Pons (tissue), 1 donor: ENCODE measurements at places on chromosomes 16 and 17.

DNA sequence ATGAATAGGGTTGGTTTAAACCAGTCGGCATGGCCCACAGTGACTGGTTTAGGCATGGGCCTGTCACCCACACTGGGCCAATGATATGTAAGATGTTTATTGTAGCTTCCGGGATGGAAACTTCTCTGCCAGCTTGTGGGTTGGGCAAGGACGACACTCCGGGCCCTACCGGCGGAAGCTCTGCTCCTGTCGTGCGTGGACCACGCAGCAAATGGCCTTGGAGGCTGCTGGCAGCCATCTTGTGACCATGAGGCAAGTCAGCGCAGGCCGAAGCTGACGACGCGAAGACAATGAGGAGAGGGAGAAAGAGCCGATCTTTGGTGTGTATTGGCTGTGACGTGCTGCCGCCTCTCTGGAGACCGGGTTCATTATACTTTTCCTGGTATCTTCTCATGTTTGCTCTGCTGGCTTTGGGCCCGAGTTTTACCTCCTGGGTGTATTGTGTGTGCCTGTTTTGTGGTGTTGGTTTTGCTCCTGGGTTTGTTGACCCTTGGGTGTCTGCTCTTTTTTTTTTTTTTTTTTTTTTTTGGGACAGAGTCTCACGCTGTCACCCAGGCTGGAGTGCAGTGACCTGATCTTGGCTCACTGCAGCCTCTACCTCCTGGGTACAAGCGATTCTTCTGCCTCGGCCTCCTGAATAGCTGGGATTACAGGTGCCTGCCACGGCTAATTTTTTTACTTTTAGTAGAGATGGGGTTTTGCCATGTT is 15.4 kb downstream of the SLC25A10 start:
- DNase-seq, result no peak

- DNase-seq, result no peak
These were observed 99.7 kb downstream of the CMIP start for GRCh38 chr16:81544261-81544660.

- DNase-seq, result no peak
These were observed 37.1 kb upstream of the ADCY7 start for GRCh38 chr16:50229149-50229726.

GRCh38 chr17:73430848-73431247 is 119.0 kb upstream of the CDC42EP4 start:
- no peak for DNase-seq

DNA sequence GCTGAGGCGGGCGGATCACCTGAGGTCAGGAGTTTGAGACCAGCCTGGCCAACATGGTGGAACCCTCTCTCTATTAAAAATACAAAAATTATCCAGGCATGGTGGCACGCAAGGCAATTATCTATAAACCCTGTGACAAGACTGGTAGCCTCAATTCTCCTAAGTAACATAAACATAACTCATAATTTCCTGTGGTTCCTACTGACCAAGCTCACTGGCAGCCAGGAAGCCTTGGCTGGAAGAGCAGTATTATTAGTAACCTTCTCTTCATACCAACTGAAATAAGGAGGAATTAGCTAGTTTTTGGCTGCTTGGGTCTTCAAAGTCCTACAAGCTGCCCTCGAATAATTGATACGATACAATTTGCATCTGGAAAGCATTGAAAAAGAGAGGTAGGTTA is 31.6 kb upstream of the LRRC37A3 start:
- DNase-seq, result no peak

DNA sequence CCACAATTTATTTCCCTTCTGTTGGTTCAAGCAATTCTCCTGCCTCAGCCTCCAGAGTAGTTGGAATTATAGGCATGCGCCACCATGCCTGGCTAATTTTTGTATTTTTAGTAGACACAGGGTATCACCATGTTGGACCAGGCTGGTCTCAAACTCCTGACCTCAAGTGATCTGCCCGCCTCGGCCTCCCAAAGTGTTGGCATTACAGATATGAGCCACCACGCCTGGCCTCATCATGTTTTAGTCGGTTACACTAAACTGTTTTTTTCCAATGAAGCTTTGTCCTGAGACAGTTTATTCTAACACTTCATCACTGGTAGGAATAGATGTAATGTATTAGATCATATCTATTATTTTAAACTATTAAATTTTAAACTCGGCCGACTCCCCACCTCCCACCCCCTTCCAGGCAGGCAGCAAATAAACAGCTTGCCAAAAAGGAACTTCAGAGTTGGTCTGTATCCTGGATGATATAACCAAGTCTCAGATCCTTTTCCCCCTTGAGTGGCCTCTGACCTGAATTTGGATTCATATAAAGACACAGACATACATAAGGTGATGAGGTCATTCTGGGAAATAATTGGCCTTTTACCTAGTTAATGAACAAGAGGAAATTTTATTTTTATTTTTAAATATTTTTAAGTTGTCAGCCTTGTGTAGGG is 18.4 kb upstream of the CORO6 start:
- DNase-seq, result no peak

GRCh38 chr16:87317750-87318644 is 805 bp upstream of the C16orf95 start:
- no peak for DNase-seq

- no peak for DNase-seq
These were observed 62.6 kb downstream of the AMFR start for GRCh38 chr16:56362706-56363105.

- DNase-seq, result no peak
These were observed 5.2 kb downstream of the HSD17B2 start for GRCh38 chr16:82040296-82040695.

DNA sequence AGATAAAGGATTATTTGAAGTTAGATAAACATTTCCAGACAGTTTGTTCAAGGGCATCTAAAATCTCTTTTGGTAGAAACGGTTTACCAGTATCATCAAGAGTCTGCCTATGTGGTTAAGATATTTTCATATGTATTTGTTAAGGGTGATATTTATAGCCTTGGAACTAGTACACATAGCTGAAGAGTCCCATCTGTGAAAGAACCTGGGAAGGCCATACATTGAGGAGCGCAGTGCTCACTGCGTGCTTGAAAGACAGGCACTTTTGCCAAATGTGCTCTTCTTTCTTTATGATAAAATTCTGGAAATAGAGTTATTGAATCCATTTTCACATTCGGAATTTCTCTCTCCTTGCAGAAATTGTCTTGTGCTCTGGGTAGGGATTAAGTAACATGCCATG is 7.7 kb downstream of the IGSF6 start:
- DNase-seq, result no peak

GRCh38 chr16:1820096-1820945 is 6.3 kb downstream of the HAGH start:
- DNase-seq, result no peak

DNA sequence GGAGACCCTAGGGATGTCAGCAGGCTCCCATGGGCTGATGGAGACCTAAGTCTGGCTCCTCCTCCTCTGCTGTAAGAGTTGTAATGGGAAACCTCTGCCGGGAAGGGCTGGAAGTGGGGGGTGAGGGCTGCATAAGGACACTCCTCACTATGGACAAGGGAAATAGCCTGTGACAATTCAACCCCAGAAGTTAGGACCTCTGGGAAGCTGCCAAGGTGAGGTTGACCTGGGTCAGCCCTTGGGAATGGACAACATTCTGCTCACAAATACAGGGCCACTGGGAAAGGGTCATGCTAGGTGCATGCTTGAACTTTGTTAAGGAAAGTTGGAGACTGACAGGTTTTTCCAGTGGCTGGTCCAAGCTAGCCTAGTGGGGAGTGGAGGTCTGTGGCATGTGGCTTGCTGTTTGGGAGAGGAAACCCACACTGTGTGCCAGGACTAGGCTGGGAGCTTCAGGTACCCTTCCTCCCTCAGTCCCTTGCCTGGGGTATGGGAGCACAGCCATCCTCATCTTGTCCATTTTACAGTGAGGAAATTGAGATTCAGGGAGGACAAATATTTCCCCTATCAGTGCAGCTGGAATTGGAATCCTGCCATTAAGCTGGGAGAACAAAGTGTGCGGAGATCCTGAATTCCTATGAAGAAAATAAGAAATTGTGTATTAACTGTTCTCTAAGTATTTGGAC is 190.4 kb downstream of the SALL1 start:
- no peak for DNase-seq

GRCh38 chr16:85436636-85437165 is 176.4 kb upstream of the GSE1 start:
- no peak for DNase-seq

GRCh38 chr17:50277357-50277754 is 3.1 kb downstream of the TMEM92 start:
- DNase-seq, result no peak

DNA sequence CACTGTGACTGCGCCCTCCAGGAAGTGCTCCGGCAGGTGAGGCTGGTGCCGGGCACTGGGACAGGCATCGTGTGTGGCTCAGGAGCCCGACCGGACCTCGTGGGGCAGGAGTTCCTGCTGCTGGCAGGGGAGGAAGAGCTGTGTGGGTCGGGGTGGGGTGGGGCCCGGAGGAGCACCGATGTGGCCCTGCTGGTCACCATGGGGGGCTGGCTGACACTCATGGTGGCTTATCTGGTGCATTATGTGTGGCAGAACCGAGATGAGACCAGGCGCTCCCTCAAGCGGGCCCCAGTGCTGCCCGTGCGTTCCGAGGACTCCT is 16.8 kb downstream of the LRRC3C start:
- no peak for DNase-seq

DNA sequence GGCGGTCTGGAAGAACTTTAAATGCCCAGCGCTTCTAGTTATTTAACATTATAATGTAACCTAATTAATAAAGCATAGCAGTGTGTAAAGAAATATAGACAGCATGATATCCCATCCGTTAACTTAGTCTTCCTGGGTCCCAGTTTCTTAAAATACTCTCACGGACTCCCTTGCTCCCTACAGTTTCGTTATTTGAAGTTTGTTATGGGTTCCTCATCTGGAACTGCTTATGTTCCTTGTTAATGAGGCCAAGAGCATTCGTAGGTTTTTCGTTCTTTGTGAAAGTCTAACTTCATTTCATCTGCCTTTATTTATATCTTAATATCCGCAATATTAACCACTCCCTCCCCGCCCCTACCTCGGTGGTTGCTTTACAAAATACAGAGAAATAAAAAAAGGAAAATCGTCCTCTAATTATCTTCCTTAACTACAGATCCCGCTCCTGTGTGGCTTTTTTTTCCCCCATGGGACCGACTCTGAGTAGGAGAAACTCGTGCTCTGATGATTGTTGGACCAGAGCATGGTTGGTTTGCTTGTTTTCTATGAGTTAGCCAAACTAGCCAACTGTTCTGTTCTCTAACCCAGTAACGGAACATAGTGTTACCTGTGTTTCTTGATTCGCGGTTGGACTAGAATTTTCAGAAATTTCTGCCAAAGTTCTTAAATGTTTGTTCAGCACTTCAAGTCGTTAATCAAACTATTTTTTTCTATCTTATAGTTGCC is 863 bp downstream of the ADPRM start:
- DNase-seq, result peak; percentile 36

DNA sequence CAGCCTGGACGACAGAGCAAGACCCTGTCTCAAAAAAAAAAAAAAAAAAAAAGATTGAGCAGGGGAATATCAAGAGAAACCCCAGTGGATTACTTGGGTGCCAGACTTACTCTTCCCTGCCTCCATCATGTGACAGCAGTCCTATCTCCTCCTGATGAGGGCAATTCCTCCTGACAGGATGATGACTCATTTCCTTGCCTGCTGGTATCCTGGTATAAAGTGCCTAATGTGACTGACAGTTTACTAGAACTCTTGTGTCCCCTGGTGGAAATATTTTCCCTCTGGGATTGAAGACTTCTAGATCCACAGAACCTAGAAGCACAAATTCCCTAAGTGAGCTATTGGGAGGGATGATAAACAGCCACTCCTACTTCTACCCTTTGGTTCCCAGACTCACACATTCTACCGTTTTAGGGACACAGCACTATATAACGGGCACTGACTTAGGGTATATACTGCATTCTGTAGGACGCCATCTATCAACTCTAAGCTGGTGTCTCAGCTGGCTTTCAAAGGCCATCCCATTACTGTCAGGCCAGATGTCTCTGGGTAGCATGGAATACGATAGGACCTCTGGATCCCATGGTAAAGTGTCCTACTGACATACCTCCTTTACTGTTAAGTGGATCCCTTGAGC is 114.6 kb upstream of the MED13 start:
- no peak for DNase-seq

- no peak for DNase-seq
These were observed 2.1 kb downstream of the SAMD14 start for GRCh38 chr17:50127697-50128361.

GRCh38 chr16:57889522-57889921 is 81.4 kb downstream of the CNGB1 start:
- no peak for DNase-seq

DNA sequence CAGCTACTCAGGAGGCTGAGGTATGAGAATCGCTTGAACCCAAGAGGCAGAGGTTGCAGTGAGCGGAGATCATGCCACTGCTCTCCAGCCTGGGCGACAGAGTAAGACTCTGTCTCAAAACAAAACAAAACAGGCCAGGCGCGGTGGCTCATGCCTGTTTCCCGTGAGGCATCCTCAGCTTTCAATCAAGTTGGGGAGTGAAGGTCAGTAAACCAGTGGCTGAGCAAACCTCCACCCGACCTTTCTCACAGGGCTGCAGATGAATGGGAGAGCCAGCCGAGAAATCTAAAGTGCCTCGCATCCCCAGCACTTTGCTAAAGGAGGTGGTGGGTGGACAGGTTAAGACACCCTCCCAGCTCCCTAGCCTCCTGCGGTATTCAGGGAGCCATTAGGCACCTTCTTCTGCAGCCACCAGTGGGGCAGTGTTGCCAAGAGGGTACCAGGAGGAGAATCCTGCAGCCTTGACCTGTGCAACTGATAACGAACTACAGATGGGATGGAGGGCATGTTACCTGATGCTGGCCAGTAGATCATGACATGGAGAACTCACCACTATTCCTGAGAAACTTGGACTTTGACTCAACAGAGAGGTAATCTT is 59.0 kb downstream of the KPNA2 start:
- no peak for DNase-seq

- DNase-seq, result no peak
These were observed 33.1 kb upstream of the MEIOC start for GRCh38 chr17:44623070-44623725.

DNA sequence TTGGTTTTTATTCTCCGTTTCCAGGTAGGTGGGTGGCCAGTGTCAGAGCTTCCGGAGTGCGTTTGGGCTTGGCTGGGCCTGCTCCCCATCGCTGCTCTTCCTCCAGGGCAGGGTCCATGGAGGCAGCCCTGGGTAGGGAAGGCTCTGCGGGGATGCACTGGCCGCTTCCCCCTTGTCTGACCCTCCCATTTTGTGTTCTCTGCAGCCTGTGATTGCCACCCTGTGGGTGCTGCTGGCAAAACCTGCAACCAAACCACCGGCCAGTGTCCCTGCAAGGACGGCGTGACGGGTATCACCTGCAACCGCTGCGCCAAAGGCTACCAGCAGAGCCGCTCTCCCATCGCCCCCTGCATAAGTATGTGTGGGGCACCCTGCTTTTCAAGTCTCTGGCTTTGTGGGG is 158.3 kb downstream of the NTN1 start:
- DNase-seq, result no peak

DNA sequence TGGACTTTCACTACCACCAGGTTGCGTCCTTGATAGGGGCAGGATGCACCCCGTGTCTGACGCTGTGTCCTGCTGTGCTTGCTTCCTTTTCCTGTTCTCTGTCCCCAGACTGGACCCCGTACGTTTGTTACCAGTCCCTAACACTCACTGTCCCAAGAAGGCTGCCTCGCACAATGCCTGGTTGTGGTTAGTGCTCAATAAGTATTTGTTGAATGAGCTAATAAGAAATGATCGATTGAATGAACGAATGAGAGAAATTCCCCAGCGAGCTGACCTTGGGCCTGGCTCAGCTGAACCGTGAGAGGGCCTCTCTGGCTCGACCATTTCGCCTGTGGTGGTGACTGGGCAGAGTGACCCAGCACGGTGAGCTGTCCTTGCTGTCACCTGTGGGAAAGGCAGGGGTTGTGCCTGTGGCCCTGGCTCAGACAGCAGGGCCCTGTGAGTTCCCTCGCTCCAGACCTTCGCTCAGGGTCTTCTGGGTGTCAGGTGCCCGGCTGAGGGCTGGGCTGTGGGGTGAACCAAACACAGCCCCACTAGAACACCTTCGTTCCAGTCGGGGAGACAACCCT is 20.9 kb downstream of the CMIP start:
- DNase-seq, result no peak
